ENCODE measurements at places on chromosomes 5 and 9.
A peak's percentile ranks its signal among the peaks of the same experiment; 100 is the strongest.

DNA sequence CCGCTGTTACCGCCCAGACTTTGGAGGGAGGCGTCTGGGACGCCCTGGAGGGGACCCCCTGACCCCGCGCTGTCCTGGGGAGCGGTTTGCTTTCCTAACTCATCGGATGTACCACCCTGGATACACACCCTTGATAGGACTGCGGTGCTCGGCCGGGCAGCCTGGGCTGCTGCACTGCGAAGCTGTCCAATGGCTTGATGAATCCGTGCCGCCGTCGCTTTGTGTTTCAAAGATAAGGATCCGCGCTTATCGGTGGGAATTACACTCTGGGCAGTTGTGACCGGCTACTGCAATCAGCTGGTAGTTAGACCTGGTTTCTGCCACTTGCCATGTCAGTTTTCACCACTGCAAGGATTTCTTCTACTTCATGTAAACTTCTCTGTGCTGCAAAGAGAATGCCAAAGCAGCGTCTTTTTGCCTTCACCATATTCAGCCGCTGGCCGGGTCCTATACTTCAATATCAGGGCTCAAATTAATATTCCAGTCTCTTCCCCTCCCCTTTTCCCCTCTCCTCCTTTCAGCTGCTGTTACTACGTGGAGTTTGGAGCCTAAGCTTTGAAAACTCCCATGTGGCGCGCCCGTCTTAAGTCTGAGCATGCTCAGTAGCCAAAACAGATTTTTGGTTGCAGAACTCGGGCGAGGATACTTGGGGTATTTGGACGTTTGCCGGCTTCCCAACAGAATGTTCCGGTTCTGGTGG lies 727 bp downstream of the SMAD5 start:
- DNase-seq: peak; percentile 29

GRCh38 chr9:91190062-91190461 lies 171.7 kb downstream of the AUH start:
- no peak for DNase-seq

DNA sequence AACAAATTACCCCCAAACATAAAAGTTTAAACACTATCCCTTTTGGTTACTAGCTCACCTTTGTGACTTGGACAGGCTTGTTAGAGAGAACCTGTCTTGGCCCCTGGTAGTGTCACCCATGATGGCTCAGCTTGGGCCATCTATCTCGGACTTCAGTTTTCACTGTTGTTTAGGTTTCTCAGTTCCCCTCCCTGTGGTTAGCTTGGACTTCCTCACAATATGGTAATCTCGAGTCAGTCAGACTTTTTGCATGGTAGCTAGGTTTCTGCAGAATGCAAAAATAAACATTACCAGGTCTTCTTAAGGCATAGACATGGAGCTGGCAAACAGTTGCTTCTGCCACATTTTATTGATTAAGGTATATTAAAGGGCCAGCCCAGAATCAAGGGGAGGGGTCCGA lies 324.3 kb upstream of the RORB start:
- DNase-seq: no peak

GRCh38 chr9:78097541-78097940 lies 65.9 kb upstream of the GNAQ start:
- peak; percentile 4 for DNase-seq

- DNase-seq: no peak
Observed at GRCh38 chr5:157997991-157998504, 139.1 kb upstream of the CLINT1 start.

DNA sequence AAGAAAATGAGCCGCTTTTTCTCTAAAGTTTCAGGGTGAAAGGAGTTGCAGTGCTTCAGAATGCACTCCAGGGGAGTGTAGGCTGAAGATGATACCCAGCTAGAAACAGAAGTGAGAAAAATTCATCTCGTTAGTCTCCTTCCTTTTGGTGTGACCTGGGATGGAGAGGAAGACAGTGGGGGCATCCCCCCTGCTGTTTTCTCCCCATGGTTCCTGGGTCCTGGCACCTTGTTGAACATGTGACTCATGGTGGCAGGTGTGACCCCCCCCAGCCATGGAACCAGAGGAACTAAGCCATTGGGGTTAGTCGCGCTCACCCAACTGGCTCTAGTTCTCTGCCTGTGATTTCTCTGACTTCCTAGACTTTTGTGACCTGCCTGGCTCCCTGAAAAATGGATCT lies 424.6 kb downstream of the CSNK1G3 start:
- no peak for DNase-seq

DNA sequence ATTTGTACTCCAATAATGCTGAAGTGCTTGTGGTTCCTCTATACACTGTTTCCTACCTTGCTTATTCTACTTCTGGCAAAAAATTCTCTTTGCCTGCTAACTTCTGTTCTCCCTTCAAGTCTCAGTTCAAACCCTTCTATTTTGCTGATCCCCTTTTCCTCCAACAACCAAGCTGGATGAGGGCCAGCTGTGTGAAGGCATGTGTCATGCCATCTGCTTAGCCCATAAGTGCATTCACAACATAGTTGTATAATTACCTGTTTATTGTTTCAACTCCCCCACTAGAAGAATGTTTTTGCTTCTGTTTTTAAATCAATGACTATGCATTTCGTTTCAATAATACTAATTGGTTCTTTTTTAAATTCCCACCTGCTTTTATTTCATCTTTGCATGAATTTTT lies 1951.4 kb upstream of the WWC1 start:
- no peak for DNase-seq

DNA sequence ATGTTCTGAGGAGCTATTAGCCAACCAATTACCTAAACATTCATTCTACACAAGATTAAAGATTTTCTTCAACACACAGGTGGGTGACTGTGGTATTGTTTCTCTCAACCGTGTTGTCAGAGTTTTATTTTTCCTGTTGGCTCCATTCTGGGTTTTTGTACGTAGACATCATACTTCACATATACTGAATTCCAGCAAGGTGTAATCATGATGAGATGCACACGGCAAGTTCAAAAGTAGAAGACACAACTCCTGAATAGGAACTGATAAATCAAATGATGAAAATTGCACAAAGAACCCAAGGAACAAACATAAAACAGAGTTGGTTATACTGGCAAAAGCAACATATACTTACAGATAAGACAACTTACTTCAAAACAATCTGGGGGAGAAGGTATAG lies 40.2 kb upstream of the RANBP6 start:
- DNase-seq: no peak

DNA sequence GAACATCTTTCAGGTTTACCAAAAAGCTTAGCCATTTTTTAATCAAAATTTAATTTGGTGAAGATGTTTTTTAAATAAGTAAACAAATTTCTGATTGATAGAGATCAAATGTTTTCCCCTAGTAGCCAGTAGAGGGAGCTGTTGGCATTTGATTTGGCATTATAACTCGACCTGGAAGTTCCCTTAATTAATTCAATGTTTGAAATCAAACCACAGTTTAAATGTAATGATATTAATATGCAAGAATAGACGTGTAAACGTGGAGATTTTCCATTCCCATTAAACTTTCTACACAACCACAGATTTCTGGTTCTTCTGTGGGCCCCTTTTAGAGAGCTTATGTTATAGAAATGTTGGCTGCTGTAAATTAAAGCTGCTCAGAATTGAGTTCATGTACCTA lies 148.1 kb upstream of the MPDZ start:
- DNase-seq: no peak

DNA sequence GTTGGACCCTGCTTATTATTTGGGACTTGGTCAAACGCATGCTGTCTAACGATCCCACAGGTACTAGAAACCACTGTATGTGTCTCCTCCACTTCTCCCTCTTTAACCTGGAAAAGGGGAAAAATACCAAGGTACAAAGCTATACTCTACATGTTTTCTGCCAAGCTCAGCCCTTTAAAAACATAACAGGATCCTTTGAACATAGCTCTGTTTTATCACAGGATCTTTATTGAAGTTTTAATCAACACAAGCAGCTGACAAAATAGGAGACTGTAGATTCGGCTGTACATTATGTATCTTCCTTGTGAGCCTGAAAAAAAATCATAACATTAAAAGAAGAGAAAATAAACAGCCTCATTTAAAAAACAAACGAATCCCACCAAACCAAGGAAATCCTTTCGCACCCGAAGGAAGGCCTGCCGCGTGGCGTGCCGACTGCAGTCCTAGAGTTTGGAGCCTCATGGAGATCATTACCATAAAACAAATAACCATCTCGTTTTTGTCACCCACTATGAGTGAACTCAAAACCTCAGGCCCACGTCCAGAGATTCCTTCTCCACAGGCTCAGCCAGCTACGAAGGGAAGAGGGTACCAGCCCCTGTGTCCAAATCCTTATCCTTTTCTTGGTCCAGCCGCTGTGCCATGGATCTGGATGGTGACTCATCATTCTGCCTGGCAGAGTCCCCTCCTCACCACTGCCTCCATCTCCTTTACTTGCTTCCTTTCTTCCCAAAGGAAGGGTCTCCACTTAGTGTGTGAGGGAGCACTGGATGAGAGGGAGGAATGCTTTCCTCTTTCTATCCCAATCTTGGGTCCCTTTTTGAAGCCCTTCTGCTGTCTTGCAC lies 651.1 kb downstream of the CCDC171 start:
- no peak for DNase-seq

GRCh38 chr5:169519358-169519757 lies 64.2 kb upstream of the SPDL1 start:
- DNase-seq: no peak

GRCh38 chr9:125496313-125496834 lies 210.6 kb downstream of the MAPKAP1 start:
- no peak for DNase-seq

- DNase-seq: no peak
Observed at GRCh38 chr5:133041157-133041784, 10.5 kb upstream of the HSPA4 start.

- DNase-seq: no peak
Observed at GRCh38 chr9:136536051-136536720, 9.7 kb downstream of the NOTCH1 start.

- no peak for DNase-seq
Observed at GRCh38 chr9:131475111-131475955, 27.4 kb upstream of the POMT1 start.

- DNase-seq: no peak
Observed at GRCh38 chr5:155767470-155767869, 559.5 kb upstream of the SGCD start.

- no peak for DNase-seq
Observed at GRCh38 chr5:83340511-83340918, 131.0 kb upstream of the VCAN start.

DNA sequence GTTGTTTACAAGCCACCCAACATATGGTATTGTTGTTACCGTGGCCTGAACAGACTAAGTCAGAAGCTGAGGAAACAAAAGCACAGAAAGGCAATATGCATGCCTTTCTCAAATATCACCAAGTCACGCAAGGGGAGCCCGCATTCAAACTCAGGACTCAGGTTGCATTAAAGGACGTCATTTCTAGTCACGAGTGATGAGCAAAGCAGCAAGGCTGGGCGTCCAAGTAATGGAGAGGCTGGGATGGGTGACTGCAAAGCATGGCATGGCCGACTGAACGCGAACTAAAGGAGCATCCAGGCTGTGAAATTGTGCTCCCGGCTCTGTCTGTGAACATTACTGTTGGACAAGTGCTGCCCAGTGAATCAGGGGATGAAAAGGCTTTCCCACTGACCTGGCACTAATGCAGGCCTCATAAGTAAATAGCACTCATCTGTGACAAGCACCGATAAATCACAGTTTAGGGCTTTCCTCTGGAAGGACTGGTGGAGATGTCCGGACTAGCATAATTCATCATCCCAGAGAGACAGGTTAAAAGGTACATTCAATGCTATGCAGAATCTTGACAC lies 202.8 kb downstream of the SPOCK1 start:
- no peak for DNase-seq

DNA sequence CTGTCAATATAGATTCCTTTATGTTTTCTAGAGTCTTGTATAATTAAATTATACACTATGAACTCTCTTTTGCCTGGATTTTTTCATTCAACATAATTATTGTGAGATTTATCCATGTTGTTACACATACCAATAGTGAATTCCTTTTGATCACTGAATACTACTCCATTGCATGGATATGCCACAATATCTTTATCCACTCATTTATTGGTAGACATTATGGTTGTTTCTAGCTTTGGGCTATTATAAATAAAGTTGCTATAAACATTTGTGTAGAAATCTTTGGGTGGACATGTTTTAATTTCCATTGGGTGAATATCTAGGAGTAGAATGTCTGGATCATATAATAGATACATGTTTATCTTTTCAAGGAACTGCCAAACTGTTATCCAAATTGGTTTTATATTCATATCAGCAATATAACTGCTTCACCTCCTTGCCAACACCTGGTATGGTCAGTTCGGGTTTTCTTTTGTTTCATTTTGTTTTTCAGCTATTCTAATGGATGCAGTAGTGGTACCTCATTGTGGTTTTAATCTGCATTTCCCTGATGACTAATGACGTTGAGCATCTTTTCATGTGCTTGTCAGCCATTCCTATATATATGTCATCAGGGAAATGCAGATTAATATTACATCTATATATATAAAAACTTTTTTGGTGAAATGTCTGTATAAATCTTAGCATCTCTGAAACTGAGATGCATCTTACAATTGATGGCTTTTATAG lies 32.1 kb upstream of the TCF7 start:
- no peak for DNase-seq

GRCh38 chr9:33718987-33719386 lies 76.4 kb upstream of the PRSS3 start:
- DNase-seq: no peak

DNA sequence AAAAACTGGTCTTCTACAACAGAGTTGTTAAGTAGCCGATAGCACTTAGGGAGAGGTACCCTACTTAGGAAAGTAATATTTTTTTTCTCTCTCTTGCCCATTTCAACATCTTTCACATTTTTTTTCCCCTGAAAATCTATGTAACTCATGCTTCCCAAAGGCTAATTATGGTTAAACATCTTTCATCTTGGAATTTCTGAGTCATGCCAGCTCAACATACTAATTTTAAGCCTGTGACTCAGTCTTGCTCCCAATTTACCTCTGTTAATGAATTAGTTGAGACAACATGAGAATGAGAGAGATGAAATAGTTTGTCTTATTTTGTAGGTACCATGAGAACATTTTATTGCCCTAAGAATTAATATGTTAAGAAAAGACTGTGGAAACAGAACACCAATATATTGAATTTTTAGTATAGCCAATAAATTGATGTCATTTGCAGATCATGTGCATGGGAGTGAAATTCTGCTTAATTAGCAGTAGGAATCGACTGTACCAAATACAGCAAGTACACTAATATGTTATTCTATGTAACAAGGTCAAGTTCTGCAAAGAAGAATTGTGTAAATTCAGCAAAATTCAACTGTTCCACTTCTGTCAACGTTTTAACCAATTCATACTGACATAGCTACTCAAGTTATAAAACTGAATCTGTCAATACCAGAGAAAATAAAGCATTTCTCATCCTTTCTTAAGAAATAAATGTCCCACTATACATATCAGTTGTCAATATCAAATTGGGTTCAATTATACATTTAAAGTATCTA lies 550.0 kb downstream of the PTPRD start:
- no peak for DNase-seq

DNA sequence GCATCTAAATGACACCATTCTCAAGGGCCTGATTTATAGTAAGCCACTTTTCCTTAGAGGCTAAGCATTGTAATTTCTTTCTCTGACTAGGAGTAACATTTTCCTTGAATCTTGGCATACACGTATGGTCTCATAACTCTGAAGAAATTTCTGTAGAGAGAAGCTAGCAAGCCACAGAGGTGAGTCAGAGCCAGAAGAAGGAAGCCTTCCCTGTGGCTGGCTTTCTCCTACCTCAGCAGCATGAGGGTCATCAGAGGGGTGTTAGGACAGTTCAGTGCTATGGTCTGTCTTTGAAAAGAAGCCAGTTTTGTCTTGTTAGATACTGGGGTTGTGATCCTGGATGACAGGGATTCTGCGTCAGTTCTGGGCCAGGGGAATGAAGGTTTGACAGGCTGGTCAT lies 3.2 kb downstream of the SNX30 start:
- DNase-seq: no peak

All from CD4-positive, alpha-beta T cell treated with Interferon alpha-2 for 1 hour (primary cell).